ENCODE measurements at places on chromosomes 6 and 20.

DNA sequence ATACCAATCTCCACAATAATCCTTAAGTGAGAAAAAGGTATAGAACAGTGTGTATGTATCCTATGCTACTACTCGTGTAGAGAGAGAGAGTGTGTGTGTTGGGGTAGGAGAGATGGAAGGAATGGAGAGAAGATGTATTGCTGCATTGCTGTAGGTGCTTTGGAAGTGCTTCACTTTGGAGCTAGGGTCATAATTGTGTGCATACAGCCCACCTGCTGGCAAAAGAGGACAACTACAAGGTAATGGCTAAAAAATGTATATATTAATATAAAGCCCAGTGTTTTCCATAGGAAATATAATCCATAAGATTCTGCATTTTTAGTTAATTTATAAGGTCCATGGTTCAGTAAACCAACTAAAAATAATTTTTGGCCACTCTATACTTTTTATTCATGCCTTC lies 36.1 kb downstream of the SERAC1 start:
- DNase-seq, result no peak

- no peak for DNase-seq
Measured at GRCh38 chr20:10611357-10611756, 62.4 kb downstream of the JAG1 start.

- DNase-seq, result no peak
Measured at GRCh38 chr20:58194175-58194791, 34.2 kb downstream of the ANKRD60 start.

DNA sequence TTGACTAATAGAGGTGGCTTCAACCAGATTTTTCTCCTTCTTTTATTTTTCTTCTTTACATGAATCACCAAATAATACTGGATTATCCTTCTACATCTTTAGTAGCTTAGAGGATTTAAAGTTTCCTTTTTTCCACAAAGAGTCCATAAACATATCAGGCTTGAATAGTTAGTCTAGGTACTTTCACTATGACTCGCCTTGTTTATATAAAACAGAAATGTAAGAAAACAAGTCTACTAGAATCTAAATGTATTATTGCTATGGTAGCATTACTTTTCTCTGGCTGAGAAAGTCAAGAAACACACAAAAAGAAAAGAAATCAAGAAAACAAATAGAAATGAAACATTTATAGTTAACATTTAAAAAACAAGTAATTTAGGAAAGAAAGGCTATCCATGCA lies 215.2 kb downstream of the PTPRK start:
- DNase-seq, result no peak

GRCh38 chr20:11001764-11002540 lies 328.2 kb upstream of the JAG1 start:
- no peak for DNase-seq

- DNase-seq, result no peak
Measured at GRCh38 chr6:107033126-107033525, 5.1 kb downstream of the MTRES1 start.

DNA sequence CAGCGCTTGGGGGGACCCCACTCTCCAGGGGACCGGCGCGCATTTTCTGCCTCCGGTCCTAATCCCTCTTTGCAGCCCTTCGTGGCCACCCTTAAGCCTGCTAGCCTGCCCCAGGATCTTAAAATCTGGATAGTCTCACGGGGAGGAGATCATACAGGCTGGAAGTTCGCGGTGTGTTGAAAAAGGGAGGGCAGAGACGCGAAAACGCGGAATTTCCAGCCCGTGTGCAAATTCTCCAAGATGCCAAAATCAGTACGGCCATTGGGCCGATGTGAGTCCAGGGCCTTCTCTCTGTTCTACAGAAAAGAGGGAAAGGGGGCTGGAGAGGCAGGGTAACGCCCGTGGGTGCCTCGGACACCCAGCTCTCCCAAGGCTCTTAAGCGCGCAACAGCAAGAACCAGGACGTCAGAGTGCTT lies 9.4 kb downstream of the NR2E1 start:
- no peak for DNase-seq

DNA sequence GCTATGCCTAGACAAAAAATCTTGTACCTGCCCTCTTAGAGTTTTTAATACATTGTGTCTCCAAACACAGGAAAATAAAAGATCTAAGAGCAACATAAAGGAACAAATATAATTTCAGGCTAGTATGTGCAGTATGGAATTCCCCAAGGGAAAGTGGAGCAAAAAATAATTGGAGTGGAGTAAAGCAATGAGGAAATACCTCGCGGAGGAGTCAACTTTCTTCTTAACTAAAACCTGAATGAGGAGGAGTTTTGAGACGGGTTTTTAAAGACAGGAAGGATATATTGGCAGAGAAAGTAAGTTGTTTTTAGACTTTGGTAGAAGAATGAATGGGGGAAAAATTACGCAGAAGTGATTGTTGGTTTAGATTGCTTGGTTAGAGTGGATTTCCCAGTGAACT lies 14.0 kb downstream of the HIVEP1 start:
- DNase-seq, result no peak

GRCh38 chr6:26375270-26375669 lies 7.6 kb upstream of the BTN2A2 start:
- DNase-seq, result no peak

- no peak for DNase-seq
Measured at GRCh38 chr20:60977901-60978300, 274.2 kb upstream of the CDH4 start.

GRCh38 chr6:26183581-26184366 lies 96.5 kb downstream of the HFE start:
- DNase-seq, result no peak

- no peak for DNase-seq
Measured at GRCh38 chr6:167763056-167763944, 63.4 kb upstream of the AFDN start.

DNA sequence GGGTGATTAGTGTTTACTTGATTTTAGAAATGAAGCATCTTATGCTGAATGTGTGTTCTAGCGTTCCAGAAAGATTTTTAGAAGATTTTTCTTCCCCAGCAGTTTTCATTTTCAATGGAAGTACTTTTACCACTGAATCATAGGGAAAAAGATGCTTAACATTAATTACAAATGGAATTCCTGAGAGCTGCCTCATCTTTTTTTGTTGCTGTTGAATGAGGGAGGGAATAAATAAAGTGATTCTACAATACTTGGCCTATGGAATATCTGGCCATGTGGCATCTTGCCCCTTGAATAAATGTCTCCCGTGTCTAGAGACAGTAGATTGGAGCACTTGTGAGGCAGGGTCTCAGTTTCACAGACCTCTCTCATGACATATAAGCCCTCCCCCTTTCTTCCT lies 44.1 kb upstream of the SLC22A1 start:
- DNase-seq, result no peak

GRCh38 chr6:111990214-111990613 lies 63.7 kb upstream of the CCN6 start:
- DNase-seq, result no peak

GRCh38 chr6:34132486-34133185 lies 13.3 kb downstream of the GRM4 start:
- DNase-seq, result peak; percentile 28

GRCh38 chr6:113598786-113599185 lies 258.4 kb upstream of the MARCKS start:
- no peak for DNase-seq

DNA sequence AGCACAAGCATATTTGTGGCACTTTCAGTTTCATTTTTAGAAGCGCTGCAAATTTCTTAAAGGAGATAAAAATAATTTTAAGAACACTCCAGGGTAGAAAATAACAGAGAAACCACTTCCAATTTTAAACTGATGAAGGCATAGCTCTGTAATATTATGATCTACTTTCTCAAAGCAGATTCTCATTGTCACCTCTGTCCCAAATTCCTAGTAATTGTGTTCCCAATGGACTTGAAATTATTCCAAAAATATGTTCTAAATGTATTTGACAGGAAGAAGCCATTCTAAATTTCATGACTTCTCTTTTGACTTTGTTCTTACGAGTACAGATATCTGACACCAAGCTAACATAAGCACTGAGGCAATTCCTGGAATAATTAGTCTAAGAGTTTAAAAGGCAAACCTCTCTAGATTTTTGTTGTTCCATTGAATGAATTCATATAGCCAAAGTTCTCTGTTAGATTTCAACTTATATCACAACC lies 140.2 kb upstream of the CARMIL1 start:
- no peak for DNase-seq

- no peak for DNase-seq
Measured at GRCh38 chr6:153123801-153124200, 7.3 kb downstream of the RGS17 start.

GRCh38 chr20:62728781-62729300 lies 20.2 kb downstream of the NTSR1 start:
- DNase-seq, result no peak

DNA sequence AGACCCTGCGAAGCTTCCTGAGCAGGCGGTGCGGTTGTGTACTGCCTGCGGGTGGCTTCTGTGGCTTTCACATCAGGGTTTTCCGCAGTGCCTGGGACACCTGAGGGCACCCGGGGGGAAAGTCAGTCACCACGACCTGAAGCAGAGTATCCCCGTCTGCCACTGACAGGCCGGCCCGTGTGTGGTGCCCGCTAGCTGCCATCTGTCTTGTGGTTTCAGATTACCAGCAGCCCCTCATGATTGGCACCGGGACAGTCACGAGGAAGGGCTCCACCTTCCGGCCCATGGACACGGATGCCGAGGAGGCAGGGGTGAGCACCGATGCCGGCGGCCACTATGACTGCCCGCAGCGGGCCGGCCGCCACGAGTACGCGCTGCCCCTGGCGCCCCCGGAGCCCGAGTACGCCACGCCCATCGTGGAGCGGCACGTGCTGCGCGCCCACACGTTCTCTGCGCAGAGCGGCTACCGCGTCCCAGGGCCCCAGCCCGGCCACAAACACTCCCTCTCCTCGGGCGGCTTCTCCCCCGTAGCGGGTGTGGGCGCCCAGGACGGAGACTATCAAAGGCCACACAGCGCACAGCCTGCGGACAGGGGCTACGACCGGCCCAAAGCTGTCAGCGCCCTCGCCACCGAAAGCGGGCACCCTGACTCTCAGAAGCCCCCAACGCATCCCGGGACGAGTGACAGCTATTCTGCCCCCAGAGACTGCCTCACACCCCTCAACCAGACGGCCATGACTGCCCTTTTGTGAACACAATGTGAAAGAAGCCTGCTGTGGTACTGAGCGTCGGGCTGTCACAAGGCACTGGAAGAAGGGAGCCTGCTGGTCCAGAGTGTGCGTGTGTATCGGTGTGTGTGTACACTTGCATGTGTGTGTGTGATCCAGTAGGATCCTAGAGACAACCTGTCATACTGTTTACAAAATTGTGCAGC lies 54.4 kb downstream of the GOPC start:
- DNase-seq, result peak; percentile 27

All from stimulated activated CD4-positive, alpha-beta T cell treated with anti-CD3 and anti-CD28 coated beads, Interleukin-4, amount 100 ng/mL, for 4 hours (primary cell).